Hypothalamus (tissue), 51 donors: ENCODE measurements at places on chromosomes 7 and 10.
A peak's percentile ranks its signal among the peaks of the same experiment; 100 is the strongest.

DNA sequence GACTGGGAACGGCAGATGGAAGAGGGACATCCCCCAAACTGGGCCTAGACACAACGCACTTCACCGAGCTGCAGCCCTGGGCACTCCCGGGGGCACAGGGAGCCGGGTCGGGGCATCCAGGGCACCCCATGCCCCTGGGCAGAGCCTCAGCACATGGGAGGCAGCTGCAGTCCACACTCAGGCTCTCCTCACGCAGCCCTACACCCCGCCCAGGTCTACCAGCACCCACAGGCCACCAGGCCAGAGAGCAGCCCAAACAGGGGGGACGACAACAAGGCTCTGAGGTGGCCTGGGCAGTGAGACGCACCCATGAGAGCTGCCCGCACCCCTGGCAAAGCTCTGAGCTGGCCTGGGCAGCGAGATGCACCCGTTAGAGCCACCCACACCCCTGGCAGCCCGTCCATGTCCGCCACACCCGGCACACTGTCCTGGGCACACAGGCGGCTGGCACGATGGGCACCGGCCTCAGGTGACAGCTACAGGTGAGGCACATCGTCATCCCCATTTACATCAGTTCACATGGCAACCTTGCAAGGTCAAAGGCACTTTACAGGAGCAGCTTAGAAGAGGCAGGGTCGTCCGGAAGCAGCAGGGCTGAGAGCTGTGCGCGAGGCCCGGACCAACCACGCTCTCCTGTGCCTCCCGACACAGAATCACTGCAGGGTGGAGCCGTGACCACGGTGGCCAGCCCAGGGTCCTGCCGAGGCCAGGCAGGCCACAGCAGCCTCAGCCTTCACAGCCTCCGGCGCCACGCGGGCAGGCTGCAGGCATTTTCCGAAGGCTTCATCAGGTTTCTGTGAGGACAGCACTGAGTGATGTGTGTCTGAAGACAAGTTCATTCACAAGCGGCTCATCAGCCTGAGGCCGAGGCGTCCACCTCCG lies 228.6 kb downstream of the MAD1L1 start:
- no peak for DNase-seq

- no peak for DNase-seq
Observed at GRCh38 chr10:48399056-48399541, 92.6 kb downstream of the MAPK8 start.

DNA sequence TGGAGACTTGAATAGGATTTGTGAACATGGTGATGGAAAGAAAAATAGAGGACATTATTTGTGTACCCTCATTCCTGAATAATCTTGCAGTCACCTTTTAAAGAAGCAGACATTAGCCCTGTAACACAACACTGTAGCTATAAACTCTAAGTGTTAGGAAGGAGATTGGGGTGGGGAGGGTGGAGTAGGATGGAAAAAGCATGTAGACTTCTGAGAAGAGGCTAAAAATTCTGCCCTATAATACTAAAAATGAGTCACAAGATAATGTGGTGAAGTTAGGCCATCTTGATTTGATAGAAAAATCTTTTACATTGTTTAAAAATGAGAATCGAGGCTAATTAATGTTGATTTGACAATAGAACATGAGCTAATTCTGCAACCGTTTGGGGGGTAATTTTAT lies 128.8 kb downstream of the LCOR start:
- DNase-seq, result no peak

- no peak for DNase-seq
Observed at GRCh38 chr7:122299624-122300210, 4.8 kb downstream of the FEZF1 start.

DNA sequence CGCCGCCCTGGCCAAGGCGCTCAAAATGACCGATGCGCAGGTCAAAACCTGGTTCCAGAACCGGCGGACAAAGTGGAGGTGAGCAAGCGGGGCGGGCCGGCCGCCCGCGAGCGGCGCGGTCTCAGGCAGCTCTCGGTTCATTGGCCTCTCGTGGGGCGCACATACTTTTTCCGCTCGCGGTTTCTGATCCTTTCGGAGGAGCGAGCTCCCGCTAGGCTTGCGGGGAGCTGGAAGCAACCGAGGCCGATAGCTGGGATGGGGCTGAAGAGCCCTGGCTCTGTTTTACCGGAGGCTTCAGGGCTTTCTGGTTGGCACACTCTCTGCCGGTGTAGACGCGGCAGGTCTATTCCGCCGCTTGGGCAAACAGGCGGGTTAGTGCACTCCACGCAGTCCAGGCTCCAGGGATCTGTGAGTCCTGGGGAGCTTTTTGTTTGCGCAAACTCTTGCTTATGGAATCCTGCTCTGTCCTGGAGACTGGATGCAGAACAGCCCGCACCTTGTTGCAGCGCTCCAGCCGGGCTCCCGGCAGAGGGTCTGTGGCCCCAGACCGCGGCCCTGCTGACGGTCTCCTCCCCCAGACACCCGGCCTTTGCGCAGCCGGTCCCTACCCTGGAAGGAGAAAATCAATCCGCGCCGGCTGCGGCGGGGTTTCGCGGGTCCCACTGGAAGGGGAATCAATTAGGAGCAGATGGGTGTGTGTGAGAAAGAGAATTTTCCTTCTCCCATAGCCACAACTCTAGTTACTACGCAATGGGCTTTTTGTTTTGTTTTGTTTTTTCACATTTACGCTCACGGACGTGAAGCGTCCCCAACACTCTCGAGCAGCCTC lies 3.4 kb downstream of the TLX1 start:
- no peak for DNase-seq

- no peak for DNase-seq
Observed at GRCh38 chr10:30625080-30625479, 4.5 kb downstream of the LYZL2 start.

DNA sequence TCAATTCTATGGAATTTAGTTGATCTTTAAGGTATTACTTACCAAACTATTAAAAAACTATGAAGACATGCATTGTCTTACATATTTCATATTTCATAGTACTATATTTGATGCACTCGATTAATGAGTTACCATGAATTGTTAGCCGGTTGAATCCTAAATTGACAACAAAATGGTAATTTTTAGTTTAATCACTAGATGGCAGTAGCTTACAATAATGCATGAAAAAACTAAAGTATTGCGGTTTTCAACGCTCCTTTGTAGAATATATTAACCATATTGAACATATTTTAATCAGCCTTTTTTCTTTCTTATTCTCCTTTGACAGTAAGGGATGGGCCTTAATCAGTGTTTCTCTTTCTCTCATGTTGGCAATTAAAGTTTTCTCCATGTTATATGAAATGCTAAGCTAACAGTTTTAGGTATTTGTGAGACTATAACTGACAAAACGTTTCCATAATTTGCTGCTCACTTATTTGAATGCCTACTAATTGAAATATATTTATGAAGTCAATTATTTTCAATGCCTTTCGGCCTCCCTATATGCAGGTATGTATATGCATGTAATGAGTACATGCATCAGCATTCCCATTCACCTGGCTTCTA lies 48.5 kb upstream of the ARL4A start:
- DNase-seq, result no peak

GRCh38 chr7:149869867-149870266 lies 3.9 kb upstream of the ATP6V0E2 start:
- DNase-seq, result no peak

GRCh38 chr7:131501422-131501821 lies 55.0 kb downstream of the PODXL start:
- no peak for DNase-seq

DNA sequence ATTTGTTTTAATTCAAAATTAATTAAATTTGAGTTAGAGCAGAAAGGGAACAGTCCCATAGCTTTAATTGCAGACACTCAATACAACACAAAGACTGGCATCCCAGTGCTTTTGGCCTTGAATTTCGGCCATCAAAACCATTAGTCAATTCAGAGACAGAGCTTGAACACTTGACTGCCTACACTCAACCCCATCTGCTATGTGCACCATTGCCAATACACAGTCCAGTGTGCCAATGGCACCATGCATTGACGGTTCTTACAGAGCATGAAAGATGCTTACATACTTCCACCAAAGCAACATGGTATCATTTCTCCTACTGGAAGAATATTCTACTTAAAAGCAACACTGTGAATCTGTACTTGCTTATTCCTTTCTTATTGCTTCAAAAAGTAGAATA lies 43.6 kb upstream of the LRRTM3 start:
- DNase-seq, result no peak

DNA sequence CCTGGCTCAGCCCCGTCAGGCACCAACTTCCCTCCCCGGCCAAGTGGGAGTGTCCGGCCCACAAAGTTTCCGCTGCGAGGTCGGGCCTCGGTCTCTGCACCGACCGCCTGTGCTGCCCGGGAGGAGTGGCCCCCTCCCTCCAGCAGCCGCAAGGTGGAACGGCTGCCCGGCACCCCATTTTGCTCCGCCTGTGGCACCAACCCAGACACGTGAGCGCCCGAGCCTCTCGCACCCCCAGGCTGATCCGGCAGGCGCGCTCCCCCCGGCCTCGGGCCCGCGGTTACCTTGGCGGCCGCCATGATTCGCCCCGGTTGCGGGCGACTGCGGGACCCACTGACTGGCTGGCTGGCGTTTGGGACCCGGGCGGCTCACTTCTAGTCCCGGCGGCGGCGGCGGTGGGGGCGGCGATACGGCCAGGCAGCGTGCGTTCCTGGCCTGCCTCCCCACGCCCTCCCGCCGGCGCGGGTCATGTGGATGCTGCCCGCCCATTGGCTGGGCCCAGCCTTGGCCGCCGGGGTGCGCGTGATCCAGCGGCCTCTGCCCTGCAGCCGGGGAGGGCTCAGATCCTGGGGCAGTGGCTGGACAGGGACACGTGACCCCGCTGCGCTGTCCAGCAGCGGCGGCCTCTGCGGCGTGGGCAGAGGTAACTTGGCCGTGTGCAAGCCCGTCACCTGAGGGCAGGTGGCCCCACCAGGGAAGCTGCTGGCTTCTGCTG lies at the start of gene SLC25A13:
Gene SLC25A13, minus strand, starts transcription at position 441 of the 715 bp plus-strand sequence. Its CDS starts 142 bp downstream, at position 299.
- peak; percentile 47 for DNase-seq

DNA sequence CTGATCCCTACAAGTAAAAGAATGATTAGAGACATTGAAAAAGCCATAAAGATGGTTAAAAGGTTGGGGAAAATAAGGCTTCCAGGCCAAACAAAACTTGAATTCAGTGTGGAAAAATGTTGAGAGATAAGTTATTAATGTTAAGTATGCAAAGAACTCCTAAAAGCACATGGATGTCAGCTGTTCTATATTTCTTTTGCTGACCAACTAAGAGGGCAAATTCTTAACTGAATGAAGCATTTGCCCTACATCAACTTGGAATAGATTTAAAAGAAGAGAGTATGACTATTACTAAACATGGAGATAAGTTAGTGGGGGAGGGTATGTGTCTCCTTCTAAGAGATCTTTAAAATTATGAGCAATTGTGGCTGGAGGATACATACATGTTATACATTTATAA lies 124.8 kb downstream of the KIAA1217 start:
- no peak for DNase-seq

DNA sequence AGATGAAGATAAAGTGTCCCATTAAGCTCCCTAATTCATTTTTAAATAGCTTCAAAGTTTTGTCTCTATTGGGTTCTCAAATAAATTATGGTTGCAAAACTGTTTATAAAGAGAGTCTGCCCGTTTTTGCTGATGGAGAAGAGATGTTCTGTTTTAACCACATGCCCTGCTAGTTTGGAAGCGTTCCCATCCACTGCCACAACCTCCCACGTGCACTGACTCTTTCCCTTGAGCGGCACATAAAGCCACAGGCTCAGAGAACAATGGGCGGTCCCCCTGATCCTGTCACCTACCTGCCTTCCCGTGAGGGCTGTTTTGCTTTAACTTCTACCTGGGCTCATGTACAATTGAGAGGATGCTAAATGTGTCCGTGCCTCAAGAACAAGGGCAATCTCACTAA lies 65.5 kb downstream of the CPVL start:
- DNase-seq, result no peak

DNA sequence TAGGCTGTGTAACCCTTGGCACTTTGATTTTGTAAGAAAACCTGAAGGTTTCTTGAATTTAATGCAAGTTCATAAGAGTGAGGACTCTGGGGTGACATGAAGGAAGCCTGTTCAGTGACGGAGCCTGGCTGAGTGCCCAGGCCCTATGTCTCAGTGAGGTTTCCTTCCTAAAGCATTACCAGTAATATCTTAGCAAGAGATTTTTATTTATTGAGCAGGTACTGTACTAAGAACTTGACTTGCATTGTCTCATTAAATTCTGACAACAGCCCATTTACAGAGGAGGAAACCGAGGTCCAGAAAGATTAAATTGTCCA lies 197.2 kb downstream of the HECW1 start:
- DNase-seq, result no peak

DNA sequence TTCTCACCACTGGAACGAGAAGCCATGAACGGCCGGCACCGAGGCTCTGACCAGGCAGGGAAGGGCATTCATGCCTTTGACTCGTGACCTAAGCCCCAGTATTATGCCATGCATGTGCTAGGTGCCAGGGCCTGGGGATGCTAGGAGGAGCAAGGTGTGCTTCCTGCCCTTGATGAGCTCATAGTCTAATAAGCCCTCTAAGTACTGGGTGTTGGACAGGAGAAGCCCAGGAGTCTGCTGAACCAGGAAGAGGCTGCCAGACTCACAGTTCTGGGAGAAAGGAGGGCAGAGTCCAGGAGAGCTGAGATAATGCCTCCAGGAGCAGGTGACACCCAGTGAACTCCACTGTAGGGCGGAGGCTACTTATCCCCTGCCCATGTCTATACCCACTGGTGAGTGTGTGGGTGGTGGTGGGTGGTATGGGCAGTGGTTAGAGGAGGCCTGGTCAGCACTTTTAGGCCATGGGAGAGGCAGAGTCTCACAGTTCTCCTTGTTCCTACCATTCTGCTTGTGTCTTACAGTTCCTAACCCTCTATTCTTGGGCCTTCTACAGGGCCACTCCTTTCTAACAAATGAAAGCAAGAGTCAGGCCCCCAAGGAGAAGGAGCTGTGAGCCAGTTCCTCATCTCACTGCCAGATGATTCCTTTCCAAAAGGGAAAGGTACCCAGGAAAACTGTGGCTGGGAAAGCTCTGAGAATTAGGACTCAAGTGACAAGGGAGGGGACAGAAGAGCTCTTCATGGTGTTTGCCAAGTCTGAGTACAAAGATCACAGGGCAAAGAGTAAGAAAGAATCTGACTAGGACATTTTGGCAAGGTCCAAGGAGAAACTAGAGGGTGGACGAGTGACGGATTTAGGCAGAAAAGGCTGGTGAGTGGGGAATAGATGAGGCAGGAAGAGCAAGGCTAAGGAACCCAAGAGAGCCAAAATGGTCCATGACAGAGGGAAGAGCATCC lies 3.6 kb upstream of the MXI1 start:
- no peak for DNase-seq

DNA sequence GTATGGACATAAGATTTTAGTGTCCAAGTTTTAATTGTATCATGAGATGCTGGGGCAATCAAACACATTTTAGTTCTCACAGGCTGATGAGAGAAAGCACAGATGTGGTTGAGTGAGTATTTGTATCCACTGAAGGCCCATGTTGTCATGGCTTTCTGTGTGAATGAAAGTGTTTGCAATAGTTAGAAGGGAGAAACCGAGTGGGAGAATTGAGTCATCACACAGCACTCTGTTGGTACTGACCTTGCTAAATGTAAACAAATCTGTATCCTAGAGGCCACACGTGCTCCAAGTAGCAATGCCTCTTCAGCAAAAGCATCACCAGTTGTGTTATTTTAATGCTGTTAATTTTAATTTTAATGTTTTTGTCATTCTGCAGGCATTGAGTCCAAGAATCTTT lies 121.2 kb downstream of the EMX2 start:
- no peak for DNase-seq

GRCh38 chr7:31336202-31337001 lies 4.1 kb downstream of the NEUROD6 start:
- DNase-seq, result no peak

GRCh38 chr10:130049987-130050386 lies 60.6 kb downstream of the C10orf143 start:
- no peak for DNase-seq

GRCh38 chr7:132572526-132572925 lies 3.7 kb downstream of the PLXNA4 start:
- DNase-seq, result no peak
